ENCODE measurements at places on chromosomes 13 and 19. TPM values are rescaled to one million over a fixed set of nuclear protein-coding genes. Genes with fewer than 3 reads are reported as not detected.

GRCh38 chr19:41265395-41266153, 1.4 kb downstream of the HNRNPUL1 start:
- DNase-seq: peak; percentile 39

PSMC4 gene
- 55.4 TPM for polyA plus RNA-seq

GRCh38 chr13:106152047-106152446, 383.4 kb downstream of the EFNB2 start:
- DNase-seq: no peak

DNA sequence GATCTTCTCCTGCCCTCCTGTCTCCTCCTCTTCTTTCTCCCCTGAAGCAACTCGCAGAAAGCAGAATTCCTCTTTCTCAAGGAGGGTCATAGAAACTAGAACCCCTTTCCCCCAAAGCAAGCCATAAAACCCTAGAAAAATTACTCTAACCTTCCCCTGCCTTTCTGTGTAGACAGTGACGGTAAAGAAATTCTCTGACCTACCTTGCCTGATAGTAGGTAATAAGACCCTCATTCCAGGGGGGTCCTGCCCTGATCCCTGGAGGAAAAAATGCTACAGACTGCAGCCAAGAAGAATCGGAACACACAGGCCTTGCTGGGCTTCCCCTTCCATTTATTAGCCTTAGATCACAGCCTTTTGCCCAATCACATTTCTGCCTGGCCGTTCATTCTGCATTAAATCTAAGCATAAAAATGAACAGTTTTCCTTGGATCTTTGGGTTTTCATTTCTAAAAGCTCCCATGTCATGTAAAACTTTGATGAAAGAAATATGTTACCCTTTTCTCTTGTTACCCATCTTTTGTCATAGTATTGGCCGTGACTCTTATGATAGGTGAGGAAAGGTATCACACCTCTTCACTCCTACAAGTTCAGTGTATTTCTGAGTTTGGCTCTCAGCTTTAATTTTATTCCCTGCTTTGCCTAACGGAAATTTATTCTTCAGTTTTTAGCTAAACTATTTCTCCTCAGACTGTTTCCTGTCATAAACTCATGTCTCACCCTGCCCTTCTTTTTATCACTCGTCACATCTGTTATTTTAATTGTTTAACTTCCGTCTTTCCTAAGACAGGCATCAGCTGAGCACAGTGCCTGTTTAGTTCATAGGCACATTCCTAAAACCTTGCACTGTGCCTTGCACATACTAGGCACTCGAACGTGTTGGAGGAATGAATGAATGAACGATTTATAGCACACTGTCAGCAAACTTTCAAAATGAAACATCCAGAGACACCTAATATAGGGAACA, 20.4 kb upstream of the CPB2 start:
- no peak for DNase-seq

- DNase-seq: no peak
Observed at GRCh38 chr13:109572389-109572788, 214.0 kb downstream of the IRS2 start.

DNA sequence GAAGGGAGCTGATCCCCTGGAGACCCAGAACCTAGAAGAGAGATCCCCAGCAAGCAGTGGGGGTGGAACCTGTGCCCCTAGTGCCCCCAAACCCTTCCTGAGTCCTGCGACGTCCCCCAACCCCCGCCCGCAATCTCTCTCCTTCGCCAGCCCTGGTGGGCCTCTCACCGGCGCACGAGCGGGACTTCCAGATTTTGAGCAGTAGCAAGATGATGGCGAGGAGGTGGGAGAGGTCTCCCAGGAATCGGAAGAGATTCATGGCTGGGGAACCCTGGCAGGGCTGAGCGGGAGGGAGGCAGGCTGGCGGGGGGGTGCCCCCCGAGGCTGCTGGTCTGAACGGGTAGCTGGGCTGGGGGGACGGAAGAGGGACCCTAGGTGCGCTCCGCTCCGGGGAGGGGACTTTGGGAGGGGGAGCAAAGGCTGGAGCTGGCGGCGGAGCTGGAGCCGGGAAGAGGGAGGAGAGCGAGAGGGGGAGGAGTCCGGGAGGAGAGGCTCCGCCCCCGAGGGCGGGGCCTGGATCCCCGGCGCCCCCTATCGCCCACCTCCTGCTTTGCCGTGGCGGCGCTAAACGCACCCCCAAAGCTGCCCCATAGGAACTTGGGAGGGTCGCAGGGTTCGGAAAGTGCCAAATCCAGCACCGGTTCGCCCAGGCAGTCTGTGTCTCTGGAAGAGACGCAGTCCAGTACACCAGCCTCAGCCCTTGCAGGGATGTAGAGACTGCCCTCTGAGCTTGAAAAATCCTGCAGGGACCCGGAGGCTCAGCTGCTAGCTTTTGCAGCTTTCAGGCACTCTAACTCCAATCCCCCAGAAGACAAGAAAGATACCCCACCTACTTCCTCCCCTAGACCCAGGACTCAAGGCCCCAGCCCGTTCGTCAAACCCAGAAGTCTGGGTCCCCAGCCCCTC, at the start of gene KDELR1:
TSS of gene KDELR1 (minus strand) at position 452 of the 906 bp plus-strand sequence. CDS start at position 259, 193 bp downstream.
- DNase-seq: peak; percentile 92

DNA sequence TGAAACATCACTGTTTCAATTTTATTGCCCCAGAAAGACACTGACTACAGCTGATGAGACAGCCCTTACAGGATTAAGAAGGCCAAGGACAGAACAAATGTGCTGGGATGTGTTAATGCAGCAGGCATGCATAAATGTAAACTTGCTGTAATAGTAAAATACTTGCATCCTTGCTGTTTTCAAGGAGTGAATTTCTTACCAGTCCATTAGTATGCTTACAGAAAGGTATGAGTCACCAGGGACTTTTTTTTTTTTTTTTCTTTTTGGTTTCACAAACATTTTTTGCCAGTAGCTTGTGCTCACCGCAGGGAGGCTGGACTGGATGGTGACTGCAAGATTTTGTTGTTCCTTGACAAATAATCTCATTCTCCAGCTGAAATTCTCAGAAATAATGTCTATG, 55.1 kb downstream of the GPR180 start:
- no peak for DNase-seq

ZNF525 gene
- 16.0 TPM for polyA plus RNA-seq

ZNF724 gene
- polyA plus RNA-seq: 5.9 TPM

CYP2A7 gene
- 0.31 TPM for polyA plus RNA-seq

- no peak for DNase-seq
Observed at GRCh38 chr13:47420568-47420967, 523.7 kb upstream of the HTR2A start.

GRCh38 chr19:23118400-23118799, 1.6 kb downstream of the ZNF730 start:
- no peak for DNase-seq

FCGBP gene
- 13.0 TPM for polyA plus RNA-seq

Measured in left lung (tissue), 14 donors.